ENCODE measurements at places on chromosomes 1 and 21. TPM values are rescaled to one million over a fixed set of nuclear protein-coding genes. Genes with fewer than 3 reads are reported as not detected.

- peak; percentile 81 for DNase-seq
Measured at GRCh38 chr1:8077120-8077573, 51.0 kb upstream of the ERRFI1 start.

- DNase-seq = no peak
Measured at GRCh38 chr1:215377746-215378145, 189.4 kb upstream of the KCTD3 start.

DNA sequence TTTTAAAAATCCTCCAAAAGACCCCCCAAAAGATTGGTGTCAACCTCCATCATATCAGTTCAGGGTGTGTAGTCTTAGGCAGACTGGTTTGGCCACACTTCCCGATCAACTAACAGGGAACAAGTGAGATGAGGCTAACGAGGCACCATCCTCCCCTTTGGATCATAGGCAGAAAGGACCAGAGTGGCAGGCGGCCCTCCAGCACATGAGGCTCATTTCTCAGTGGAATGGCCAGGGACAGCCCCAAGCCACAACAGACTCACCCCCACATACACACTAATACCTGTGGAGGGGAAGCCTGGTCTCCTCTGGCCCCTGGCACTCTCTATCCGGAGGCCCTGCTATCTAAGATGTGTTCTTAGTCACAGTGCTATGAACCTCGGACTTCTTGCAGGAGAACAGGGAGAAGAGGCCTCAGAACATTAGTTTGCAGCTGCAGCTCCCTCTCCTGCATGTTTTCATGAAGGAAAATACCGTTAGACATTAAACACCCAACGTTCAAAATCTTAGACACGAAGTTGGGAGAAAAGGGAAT is 17.3 kb upstream of the CAPN2 start:
- DNase-seq = peak; percentile 52

DNA sequence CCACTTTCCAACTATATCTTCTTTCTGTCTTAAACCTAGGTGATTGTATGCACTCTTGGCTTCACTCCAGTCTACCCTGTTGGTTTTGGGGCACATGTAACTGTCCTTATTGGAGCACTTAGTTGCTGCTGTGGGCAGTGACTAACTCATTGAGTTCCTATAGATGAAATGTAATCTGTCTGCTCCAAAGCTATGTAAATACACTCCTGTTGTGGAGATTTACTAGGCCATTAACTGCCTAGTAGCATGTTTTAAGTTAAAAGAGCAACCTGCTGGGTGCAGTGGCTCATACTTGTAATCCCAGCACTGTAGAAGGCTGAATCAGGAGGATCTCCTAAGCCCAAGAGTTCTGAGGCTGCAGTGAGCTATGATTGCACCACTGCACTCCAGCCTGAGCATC is 137.6 kb downstream of the ZMYM4 start:
- DNase-seq = no peak

- DNase-seq = no peak
Measured at GRCh38 chr1:4002741-4003140, 102.7 kb upstream of the C1orf174 start.

DNA sequence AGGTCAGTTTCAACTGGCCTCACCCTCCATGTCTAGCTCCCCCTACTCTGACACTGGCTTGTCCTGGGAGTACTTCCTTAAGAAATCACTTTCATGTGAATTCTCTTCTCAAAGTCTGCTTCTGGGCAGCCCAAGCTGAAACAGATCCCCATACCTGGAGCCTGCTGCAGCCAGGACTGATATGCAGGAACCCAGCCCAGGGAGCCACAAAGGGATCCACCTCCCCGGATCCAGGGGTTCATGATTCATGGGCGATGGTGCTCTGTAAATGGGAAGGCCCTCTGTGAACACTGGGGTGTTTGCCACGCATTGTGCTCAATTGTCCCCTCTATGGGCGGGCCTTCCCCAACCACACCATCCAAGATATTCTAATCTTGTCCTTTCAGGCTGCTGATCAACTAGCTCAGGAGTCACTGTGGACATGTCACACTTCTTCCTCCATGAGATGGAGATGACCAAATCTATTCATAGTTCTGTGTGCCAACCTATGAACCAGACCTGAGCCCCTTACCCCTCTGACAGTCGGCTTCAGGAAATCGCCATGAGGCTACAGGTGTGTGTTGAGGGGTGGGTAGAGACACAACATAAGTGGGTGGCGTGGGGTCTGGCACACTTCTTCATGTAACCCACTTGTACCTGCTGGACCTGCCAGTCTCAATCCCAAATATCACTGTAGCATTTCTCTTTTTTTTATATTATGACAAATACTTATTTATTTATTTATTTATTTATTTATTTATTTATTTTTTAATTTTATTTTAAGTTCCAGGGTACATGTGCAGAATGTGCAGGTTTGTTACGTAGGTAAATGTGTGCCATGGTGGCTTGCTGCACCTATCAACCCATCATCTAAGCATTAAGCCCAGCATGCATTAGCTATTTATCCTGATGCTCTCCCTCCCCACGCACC is 41.8 kb downstream of the RUNX3 start:
- no peak for DNase-seq

GRCh38 chr1:27862671-27863537 is 9.4 kb upstream of the THEMIS2 start:
- DNase-seq = peak; percentile 61

DNA sequence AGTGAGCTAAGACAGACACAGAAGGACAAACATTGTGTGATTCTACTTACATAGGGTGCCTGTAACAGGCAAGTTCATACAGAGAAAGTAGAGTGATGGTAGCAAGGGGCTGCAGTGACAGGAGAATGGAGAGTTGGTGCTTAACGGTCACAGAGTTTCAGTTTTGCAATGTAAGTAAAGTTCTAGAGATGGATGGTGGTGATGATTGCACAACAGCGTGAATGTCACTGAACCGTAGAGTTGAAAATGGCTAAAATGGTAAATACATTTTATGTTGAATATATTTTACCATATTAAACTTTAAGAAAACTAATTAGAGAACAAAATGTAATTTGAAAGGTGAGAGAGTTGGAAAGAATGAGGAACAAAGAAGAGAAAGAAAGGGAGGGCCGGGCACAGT is 8.7 kb downstream of the CFAP107 start:
- DNase-seq = no peak

- peak; percentile 41 for DNase-seq
Measured at GRCh38 chr1:48039088-48040054, 42.2 kb upstream of the TRABD2B start.

GRCh38 chr1:203682473-203683383 is 56.1 kb downstream of the ATP2B4 start:
- no peak for DNase-seq

GRCh38 chr1:58434181-58434580 is 112.3 kb downstream of the OMA1 start:
- DNase-seq = no peak

GRCh38 chr1:19974822-19975416 is 4.5 kb downstream of the PLA2G2A start:
- peak; percentile 82 for DNase-seq

GRCh38 chr1:54266908-54267307 is 66.9 kb downstream of the MRPL37 start:
- DNase-seq = no peak

DNA sequence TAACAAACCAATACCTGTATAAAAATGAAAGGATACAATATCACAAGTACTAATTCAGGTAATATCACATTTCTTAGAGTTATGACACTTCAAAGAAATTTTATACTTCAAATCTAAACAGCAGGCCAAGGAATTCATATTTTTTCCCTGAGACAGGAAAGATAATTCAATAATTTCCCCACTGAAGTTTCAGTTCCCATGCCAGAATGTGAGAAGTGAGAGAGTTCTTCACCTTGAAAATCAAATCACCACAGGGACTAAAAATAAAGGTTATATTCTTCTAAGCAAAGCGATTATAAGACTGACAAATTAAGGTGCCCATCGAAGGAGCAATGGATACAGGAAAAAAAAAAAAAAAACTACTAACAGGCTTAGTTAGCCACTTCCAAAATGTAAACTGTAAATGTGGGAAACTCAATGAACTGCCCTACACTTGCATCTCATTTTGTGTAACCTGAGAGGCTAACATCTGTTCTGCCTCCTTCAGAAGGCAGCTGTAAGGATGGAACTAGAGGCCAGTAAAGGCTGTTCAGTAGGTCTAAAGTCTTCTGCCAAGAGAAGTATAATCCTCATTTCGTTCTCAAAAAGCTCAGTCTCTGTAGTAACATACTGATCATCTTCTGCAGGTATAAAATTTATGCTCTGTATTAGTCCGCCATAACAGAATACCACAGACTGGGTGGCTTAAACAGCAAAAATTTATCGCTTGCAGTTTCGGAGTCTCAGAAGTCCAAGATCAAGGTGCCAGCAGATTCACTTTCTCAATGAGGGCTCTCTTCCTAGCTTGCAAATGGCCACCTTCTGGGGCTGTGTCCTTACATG is 127.8 kb downstream of the RERE start:
- DNase-seq = no peak

DNA sequence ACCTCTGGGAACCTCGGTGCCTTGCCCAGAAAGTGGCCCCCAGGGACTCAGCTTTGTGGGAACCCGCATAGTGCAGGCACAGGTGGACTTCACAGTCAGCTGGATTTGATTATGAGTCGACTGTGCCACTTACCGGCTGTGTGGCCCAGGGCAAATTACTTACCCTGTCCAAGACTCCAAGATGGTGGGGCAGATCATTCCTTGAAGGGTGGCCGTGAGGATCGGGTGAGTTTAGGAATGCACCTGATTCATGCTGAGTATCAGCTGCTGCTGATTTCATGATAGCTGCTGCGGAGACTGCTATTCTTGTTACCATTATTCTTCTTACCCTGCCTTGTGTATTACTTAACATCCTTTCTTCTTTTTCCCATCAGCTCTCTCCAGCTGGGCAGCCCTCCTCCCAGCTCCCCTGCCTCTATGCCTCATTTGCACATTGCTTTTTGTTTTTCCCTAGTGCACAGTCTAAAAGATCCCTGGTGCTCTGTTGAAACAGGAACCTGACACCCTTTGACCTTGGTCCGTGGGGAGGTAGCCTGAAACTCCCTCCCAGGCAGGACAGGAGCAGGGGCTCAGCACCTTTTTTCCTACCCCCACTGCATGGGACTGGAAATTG is 40.5 kb upstream of the FHAD1 start:
- DNase-seq = no peak

DNA sequence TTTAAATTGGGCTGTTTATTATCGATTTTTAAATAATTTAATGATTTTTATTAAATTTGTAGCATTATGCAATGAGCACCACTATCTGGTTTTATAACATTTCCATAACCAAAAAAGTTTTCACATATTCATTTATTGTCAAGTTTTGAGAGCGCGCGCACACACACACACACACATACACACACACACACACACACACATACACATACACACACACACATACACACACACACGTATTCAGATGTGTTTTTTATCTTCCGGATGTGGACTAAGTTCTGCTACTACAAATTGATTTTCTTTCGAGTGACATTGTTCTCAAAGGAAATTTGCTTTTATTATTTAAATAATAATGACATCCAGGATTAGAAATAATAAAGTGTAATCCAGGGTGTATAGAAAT is 16.3 kb downstream of the CACHD1 start:
- DNase-seq = no peak

DNA sequence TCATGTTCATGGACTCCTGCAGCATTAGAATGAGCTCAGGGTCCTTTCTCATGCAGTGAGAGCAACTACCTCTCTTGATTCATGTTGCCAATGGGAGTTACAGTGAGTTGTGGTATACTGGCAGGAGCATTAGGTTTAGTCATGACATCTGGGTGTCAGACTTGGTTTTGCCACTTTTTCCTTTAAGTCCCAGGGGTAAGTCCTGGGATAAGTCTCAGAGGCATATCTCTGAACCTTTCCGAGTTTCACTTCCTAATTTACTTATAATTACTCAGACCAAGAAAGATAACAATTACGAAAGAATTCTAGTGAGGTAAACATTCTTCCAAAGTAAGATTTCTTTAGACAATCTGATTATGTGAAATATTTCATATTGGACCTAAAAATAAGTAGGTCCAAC is 606.0 kb downstream of the SMYD3 start:
- no peak for DNase-seq

GRCh38 chr1:160129558-160129957 is 14.0 kb downstream of the ATP1A2 start:
- DNase-seq = no peak

DNA sequence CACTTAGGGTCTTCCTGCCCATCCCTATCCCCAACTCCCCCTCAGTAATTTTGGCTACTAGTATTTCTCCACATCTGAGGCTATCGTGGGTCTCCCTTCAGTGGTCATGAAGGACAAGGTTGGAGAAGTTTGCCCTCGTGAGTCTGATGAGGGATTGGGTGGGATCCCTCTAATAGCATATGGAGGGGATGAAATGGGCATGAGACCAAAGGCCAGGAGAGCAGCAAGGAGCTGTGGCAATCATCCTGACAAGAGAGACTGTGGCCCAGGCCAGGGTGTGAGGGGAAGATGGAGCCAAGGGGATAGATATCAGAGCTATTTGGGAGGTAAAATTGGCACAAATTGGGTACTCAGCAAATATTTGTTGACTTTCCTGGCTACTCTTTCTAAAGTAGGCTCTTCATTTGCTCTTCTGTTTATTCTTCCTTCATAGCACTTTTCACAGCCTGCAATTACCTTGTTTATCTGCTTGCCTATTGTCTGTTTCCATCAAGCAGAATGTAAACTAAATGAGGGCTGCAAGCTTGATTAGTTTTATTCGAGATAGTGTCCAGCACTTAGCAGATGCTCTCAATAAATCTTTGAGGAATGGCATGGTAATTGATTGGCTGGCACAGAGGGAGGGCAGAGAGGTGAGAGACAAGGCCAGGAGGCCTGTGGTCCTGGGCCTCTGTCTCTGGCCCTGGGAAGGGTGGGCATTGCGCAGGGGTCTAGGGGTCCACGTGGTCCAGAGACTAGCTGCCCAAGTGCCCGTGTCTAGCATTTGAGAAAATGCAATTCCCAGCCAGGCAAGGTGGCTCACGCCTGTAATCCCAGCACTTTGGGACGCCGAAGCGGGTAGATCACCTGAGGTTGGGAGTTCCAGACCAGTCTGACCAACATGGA is 1.5 kb upstream of the PLK3 start:
- DNase-seq = no peak

DNA sequence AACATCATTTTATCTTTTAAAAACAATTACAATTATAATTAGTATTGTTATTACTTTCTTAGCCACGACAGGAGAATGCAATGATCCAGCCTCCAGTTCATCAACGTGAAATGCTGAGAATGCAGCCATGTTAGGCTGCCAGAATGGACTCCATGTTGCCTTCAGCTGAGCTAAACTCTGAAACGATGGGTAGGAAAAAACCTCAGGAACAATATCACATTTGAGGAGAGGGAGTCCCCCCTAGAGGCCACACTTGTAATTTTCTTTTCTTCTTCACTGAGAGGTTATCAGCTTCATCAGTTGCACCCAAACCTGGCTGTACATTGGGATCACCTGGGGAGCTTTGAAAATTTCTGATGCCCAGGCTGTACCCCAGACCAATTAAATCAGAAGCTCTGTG is 34.6 kb upstream of the DNAH14 start:
- peak; percentile 21 for DNase-seq

- no peak for DNase-seq
Measured at GRCh38 chr1:173852105-173852504, 15.7 kb downstream of the GAS5 start.

Gene OR2L3
- total RNA-seq = not detected

Gene SYDE2
- 12.8 TPM for total RNA-seq

Gene C1orf21
- 37.9 TPM for total RNA-seq

Gene NUDT17
- 4.9 TPM for total RNA-seq

Gene LRRC8B
- 9.5 TPM for total RNA-seq

Gene CSF1
- total RNA-seq = 9.4 TPM

Gene PPFIA4
- total RNA-seq = 1.1 TPM

Gene ALX3
- 1.6 TPM for total RNA-seq

Gene MSTO1
- 15.1 TPM for total RNA-seq

Measured in hepatocyte (in vitro differentiated cells).